ENCODE measurements at places on chromosomes 7 and 10.

GRCh38 chr10:77374189-77374656 lies 263.4 kb downstream of the KCNMA1 start:
- no peak for DNase-seq

GRCh38 chr7:117412946-117413559 lies 14.2 kb downstream of the ASZ1 start:
- no peak for DNase-seq

DNA sequence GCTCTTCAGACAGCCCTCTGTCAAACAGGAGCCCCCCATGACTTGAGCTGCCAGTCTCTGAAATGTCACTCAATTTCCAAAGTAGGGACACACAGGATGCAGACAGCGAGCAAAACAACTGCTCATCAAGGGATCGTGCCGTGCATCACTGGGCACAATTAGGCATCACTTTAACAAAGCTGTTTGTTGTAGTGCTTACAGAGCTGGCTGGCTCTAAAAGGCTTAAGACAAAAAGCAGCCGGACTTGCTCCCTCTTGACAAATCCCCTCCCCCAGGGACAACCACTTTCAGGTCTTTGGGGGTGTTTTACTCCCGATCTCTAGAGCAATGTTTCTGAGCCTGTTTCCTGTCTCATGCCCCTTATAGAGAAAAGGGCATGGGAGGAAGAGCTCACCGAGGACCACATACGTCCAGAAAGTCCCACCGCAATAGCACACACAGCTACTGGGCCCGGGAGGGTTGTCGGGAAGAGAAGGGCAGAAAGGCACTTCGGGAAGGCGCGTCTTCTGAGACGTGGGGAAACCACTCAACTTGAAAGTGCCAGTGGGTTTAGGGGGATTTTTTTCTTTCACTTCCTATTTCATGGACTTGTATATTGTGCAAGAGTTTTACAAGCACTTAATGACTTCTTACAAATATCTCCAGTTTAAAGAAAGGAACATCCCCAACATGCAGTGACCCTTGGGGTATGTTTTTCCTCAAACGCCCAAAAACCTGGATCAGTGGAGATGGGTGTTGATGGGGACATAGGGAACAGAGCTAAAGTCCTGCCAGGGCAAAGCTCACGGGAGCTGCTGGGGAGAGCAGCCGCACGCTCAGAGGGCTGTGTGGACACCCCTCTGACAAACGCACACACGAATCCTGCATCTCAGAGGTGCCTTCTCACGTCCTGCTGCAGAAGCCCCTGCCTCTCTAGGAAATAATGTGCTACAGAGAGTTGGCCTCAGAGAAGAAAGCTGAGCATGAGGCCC lies 27.1 kb downstream of the LRRC20 start:
- DNase-seq, result peak; percentile 81

- DNase-seq, result no peak
Measured at GRCh38 chr10:16901106-16901505, 83.9 kb upstream of the RSU1 start.

DNA sequence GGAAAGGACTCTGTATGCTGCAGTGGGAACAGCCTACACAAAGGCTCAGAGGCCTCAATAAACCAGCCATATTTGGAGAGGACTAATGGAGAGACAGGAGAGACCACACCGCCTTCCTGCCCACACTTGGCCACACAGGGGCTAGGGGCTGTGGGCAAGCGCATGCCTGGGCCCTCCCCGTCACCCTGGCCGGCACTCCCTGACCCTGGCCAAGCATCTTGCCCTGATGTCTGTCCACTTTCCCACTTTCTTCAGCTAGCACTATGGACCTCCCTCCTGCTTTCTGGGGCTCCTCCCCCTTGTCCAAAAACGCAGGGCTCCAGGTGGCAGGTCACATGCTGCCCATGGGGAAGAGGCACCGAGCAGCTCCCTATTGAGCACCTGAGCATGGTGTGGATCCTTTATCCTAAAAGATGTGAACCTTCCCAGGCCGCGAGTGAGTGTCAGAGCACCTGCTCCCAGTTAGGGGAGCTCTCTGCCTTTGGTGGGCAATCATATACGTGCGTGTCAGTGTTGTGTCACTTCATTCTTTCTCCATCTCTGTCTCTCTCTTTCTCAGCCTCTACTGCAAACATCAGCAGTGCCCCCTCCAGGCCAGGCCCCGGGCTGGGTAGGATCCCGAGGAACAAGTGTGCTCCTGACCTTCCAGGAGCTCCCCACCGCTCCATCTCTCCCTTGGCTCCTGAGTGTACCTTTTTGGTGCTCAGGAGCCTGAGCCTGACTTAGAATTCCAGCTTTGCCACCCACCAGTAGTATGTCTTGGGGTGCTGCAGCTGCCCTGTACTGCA lies 74.0 kb downstream of the ZMIZ1 start:
- no peak for DNase-seq

GRCh38 chr7:134770676-134771075 lies 8.8 kb upstream of the CALD1 start:
- DNase-seq, result no peak

DNA sequence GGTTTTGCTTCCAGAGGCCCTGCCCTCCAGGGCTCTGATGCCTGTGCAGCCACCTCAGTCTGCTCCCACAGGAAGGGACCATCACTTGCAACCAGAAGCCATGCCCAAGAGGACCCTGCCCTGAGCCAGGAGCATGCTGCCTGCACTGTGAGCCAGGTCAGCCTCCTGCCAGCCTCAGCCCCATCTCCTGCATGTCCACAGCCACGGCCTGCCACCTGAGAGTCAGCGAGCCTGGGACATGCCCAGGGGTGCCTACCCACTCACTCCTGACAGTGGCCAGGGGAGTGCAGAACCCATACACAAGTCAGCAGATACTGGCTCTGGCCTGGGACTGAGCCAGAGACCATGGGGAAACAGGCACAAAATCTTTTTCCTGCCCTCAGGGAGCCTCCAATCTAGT lies 6.6 kb upstream of the KCP start:
- DNase-seq, result no peak

DNA sequence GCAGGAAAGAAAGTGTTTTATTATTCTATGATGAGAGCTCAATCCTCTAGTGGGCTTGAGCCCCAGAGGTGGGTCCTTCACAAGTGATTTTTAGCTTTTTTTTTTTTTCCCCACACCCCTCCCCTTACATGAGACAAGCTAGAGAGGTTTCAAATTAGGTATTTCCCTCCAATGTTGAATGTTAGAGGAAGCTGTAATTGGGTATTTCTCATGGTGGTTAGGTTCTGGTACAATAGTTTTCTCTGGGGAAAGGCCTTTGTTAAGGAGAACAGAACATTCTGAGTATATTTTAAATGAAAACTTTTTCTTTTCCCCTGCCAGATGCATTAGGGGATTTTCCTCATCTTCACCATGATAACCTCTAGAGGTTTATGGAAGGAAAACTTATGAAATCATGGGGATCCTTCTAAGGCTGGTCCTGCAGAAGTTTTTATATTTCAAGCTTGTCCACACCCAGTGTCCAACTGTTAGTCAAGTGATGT lies 1039.7 kb downstream of the NRG3 start:
- DNase-seq, result no peak

DNA sequence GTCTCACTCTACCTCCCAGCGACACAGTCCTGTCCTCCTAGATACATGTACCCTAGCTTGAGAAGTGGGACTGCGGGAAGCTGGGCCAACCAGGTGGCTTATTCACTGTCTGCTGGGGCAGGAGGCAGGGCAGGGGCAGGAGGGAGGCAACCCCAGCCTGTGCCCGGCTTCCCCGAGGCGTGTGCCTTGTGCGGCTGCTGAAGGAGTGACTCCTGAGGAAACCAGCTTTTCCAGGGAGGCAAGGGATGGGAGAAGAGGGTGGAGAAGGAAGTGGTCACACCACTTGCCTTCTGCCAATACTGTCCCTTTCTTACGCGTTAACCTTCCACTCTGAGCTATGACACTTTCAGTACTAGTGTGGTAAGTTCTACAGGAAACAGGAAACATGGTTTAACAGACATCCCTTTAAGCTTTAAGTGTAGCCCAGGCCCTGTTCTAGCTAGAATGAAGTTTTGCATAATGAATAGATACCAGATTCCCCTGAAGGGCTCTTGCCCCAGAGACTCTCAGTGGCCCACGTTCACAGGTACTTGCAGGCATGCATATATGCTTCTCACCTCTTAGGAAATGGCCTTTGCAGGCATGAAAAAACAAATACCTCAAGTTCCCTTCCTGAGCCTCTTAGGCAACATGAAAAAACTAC lies 40.6 kb downstream of the SYPL1 start:
- DNase-seq, result peak; percentile 87

GRCh38 chr7:106905734-106906133 lies 40.7 kb downstream of the PIK3CG start:
- no peak for DNase-seq

DNA sequence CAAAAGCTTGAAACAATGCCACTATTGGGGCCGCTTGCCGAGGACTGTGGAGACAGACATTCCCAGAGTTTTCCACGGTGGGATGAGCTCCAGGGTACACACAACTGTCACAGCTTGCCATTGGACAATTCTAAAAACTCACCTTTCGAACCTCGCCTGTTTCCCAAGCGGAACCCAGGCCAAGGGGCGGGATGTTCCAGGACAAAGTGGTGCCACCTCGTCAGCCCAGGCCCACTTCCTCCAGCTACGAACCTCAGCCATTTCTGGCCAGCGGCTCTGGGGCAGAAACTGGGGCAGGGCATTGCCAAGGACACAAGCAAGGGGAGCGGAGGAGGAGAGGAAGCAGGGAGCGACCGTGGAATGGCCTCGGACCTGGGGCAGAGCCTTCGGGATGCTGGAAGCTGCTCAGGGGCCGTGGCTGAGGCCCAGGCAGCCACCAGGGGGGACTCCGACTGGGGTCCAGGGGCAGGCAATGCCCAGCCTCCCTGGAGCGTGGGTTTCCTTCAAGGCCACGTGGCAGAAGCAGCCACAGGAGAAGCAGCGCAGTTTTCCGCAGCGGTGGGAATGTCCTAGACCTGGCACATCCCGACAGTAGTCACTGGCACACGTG lies 44.7 kb upstream of the INSIG1 start:
- DNase-seq, result no peak

DNA sequence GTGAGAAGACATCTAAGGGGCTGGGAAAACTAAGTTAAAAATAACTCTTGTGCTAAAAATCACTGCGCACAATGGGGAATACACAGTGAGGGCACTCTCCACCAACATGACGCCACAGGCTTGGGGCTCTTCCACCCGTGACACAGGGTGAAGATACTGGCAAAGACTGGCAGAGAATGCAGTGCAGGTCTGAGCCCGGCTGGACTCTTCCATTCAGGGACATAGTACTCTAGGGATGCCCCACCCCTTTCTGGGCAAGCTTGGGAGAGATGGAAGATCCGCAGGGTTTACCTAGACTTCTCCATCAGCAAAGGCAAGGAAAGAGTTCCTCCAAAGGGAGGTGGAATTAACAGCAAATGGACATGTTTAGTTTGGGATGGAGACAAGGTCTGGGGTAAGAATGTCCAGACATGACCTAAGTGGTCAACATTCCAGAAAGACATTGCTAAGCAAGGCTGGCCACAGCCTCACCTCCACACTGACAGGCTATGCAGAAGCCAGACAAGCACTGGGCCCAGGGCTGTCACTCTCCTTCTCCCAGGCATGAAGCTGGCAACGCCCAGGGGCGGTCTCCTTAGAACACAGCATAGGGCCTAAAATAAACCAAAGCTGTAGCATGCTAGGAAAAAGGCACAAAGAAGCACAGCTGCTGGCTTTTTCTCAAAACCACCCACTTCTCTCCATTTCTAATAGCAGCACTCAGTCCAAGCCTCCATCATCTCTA lies 28.1 kb downstream of the XPNPEP1 start:
- no peak for DNase-seq

DNA sequence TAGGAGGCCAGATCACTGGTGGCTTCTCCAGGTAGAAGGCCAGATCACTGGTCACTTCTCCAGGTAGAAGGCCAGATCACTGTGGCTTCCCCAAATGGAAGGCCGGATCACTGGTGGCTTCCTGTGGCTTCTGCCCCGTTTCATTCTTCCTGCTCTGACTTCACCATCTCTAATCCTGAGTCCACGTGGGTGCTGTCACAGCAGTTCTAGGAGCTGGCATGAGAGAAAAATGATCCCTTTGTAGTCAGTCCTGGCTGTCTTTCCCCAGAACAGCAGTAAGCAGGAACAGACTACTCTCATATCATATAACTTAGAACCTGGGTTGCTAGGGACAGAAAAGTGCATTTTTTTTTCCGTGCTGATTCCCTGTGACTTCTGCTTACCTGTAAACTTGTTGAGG lies 90.9 kb downstream of the ACTR3B start:
- DNase-seq, result no peak

DNA sequence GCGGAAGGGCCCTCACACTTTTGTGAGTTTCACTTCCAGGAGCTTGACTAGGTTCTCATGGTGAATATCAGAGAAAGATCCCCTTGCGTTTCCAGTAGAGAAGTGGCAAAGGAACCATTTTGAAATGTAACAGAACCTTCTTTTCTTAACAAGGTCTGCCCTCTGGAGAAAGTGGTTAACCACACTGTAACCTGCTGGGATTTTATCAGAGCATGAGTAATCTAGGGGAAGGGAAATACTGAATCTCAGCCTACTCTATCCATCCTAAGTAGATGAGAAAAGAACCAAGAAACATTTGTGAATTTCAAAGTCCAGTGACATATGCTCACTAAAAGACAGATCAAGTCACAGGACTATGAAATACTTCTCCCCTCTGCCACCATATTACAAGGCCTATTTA lies 235.5 kb downstream of the ZEB1 start:
- no peak for DNase-seq

- no peak for DNase-seq
Measured at GRCh38 chr10:37489658-37490003, 364.2 kb downstream of the ANKRD30A start.

- DNase-seq, result no peak
Measured at GRCh38 chr10:103552856-103553742, 59.6 kb downstream of the NEURL1 start.

- peak; percentile 49 for DNase-seq
Measured at GRCh38 chr7:129163875-129164544, 19.5 kb downstream of the TSPAN33 start.

DNA sequence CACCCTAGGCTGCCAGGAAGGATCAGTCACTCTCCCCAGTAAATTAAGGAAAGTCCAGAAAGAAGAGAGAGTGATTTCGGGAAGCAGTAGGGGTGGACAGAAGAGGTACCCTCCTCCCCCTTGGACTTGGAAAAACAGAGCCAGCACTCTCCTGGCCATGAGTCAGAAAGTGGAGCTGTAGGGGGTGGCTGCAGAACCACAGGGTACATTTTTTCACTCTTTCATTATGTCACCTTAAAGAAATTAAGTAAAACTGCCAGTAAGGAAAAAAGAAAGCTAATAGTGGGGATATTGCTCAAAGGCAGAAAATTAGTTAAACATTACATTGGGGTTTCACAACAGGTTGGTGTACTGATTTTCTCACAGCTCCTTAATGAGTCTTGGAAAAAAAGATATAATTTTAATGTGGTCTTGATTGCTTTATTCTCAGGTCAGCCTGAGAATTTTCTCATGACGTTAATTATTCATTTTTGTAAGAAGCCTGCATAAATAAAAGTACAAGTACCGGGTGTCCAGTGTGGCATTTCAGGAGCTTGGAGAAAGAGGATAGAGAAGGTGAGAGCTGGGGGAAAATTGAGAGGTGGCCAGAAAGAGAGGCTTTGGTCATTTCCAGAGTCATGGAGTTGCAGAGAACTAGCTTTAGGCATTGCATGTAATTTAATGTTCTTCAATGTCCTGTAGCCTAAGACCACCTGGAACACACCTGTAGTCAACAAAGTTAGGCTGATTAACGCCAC lies 23.2 kb upstream of the AOAH start:
- DNase-seq, result no peak

GRCh38 chr10:101006593-101007098 lies 7.0 kb downstream of the LZTS2 start:
- DNase-seq, result no peak

All from activated CD4-positive, alpha-beta T cell treated with anti-CD3 and anti-CD28 coated beads, Interleukin-2, Interleukin-4, amounts not matched to agents 100 ng/mL and 50 ng/mL, durations not matched to agents 16 hours and 8 hours (primary cell).